Activated CD4-positive, alpha-beta T cell treated with anti-CD3 and anti-CD28 coated beads for 48 hours (primary cell): ENCODE measurements at places on chromosomes 13 and 19.

DNA sequence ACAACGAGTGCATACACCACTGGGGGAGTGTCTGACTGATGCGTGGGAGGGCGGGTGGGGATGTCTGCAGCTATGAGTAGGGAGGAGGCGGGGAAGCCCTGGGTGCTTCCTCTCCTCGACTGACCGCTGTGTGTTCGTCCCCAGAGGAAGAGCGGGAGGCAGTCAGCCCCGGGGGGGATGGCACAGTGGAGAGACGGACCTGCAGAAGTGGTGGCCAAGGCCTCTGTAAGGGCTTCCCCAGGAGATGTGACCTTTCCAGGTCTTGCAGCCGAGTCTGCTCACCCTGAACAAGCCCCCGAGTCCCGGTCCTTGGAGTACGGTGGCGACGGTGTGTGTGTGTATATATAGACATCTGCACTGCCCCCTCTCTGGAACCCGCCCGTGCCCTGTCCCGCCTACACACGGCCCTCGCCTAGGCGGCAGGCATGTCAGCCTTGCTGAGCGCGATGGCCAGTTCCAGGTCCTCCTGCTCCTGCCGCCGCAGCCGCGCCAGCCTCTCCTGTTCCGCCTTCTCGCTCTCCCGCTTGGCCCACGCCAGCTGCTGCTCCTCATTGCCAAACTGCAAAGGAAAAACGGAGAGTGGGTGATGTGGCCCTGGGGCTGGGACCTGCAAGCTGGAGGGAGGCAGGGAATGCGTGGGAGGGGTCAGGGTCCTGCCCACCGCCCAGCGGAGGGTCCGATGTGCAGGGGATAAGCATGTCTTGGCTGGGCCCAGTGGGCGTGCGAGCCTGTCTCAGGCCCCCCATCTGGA lies 30.8 kb downstream of the KLF2 start:
- no peak for DNase-seq

GRCh38 chr13:97205465-97205864 lies 16.7 kb upstream of the MBNL2 start:
- no peak for DNase-seq

DNA sequence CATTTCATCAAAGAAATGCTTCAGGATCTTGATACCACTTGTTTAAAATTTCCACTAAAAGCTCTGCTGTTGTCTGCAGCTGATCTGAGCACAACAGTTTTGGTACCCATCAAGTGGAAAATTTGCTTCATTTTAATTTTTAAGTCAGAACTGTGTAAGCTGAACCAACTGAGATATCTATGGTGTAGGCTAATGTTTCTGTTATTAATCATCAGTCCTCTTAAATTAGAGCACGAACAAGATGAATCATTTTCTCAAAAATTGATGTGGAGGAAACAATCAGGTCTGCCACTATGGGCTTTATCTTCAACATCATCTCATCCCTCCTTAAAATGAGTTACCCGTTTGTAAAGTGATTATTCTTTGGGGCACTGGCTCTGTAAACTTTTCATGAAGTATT lies 221.5 kb upstream of the NBEA start:
- no peak for DNase-seq

DNA sequence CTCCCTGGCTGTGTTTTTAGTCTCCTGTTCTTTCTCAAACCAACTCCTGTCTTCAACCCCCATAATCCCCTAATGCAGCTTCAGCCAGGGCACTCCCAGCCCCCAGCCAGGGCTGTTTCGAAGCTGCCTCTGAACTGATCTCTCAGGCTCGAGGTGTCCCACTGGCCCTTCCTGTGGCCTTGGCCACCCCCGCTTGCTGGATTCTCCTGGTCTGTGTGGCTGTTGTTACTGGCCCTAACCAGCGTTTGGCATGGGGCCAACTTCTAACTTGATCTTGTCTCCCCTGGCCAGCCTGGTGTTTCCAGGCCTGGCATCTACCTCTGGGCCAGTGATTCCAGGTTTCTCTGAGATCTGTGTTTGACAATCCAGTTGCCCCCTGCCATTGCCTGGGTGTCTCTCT lies 11.0 kb downstream of the XAB2 start:
- no peak for DNase-seq

- peak; percentile 71 for DNase-seq
These were observed 11.6 kb upstream of the RASA3 start for GRCh38 chr13:114143806-114144605.

- peak; percentile 19 for DNase-seq
These were observed 655 bp upstream of the S1PR5 start for GRCh38 chr19:10517760-10518443.

DNA sequence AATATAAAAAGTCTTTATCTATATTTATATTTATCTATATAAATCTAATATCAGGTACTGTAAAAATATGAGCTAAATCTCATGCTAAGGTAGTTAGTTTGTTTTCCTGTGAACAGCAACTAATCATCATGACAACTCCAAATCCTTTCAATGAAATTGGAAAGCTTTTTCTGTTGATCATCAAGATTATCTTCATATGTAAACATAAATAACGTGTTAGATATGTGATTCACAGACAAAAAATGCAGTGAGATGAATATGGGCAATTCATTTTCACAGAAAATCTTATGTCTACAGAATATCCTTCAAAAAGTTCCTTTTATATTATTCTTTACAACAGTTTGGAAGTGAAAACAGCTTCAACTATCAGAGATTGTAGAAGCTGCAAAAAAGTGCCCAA lies 41.7 kb upstream of the EEF1AKMT1 start:
- no peak for DNase-seq

GRCh38 chr13:77391475-77391874 lies 64.6 kb upstream of the MYCBP2 start:
- no peak for DNase-seq

DNA sequence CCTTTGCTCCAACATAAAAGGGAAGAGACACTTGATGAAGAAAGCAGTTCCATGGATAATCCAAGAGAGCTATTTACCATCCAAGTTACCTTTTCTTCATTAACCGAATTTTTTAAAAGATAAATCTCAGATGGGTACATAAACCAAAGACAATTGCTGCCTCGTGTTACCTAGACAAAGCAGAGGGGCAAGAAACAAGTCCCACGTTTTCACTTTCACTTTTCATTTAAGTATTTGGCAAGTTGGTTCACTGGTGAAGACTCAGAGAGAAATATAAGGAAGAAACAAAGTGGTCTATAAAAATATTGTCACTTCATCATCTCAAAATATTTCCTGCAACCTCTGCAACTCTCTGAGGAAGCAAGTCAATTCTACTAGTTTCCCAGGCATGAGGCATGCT lies 446.1 kb downstream of the FGF14 start:
- no peak for DNase-seq

DNA sequence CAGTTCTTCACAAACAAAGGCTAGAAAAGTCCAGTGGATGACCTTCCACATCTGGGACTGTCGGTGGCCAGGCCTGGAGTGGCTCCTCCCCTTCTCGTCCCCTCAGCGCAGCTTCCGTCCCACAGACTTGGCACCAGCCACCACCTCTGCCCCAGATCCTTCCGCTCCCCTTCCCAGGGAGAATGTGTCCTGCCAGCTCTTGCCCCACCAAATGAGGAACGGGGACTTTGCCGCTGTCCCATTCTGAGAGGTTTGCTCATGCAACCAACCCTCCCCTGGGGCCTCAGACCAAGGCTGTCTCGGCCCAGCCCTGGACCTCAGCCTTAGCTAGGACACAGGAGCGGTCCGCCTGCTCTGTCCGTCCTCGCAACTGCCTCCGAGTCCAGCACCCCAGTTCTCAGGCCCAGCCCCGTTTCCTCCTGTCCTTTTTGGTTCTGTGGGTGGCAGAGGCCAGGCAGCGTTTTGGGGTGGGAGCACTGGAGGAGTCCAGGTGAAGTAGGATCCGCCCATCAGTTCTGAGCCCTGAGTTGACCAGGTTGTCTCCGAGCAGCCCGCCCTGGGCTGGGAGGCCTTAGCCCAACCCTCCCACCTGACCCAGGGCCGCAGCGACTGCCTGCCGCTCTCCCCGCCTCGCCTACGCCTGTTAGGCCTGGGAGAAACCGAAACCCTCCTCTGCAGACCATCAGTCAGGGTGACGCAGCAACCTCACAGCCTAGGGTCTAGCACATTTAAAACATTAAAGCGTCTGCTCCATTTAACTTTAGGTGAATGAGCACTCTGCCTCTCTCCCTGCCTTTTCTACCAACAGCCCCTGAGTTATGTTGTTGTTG lies 284.3 kb downstream of the FOXO1 start:
- no peak for DNase-seq

- no peak for DNase-seq
These were observed 129.3 kb upstream of the SPACA7 start for GRCh38 chr13:112246731-112247470.

GRCh38 chr13:20953245-20953931 lies 50.8 kb upstream of the XPO4 start:
- DNase-seq = no peak

DNA sequence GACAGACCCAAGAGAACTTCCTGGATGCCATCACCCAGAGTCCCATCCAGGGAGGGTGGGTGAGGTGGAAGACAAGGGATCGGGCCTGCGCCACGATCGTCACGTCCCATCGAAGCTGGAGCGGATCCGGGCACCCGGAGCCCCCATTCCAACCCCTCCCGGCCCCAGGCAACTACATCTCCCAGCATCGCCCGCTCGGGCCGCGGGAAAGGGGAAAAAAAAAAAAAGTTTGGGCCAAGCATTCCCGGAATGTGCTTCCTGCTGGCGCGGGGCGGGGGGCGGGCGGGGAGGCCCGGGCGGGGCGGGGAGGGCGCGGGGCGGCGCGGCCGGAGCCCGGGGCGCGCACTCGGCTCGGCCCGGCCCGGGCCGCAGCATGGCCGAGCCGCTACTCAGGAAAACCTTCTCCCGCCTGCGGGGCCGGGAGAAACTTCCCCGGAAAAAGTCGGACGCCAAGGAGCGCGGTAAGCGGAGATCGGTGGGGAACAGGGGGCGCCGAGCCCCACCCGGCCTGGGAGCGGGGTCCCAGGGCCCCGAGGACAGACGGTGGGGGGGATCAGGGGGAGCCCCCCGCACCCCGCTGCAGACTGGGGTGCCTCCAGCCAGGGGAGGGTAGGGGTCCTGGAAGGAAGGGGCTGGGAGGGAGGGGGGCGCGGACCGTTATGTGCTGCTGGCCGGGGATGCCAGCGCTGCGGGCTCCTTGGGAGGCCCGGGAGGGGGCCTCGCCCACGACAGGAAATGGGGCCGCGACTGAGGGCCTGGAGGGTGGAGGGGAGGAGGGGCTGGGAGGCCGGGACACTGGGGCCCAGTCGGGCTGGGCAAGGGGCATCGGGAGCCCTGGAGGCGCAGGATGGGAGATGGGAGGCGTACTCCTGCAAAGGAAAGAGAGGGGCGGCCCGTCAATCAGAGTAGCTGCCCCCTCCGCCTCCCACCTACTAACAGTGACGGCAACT lies at the start of gene SYDE1:
TSS of gene SYDE1 (plus strand) at position 341 of the 950 bp plus-strand sequence. CDS start at position 374, 33 bp downstream.
- peak; percentile 61 for DNase-seq

DNA sequence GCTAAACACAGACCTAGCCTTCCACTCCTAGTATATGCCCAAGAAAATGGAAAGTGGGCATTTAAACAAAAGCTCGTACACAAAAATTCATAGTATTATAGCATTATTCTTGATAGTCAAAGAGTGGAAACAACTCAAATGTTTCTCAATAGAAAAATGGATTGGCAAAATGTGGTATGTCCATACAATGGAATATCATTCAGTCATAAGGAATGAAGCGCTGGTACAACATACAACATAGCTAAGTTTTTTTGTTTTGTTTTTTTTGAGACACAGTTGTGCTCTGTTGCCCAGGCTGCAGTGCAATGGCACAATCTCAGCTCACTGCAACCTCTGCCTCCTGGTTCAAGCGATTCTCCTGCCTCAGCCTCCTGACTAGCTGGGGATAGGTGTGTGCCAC lies 11.9 kb downstream of the ZNF558 start:
- DNase-seq = no peak

GRCh38 chr19:2982561-2982960 lies 5.2 kb downstream of the TLE6 start:
- DNase-seq = no peak

GRCh38 chr19:36482876-36483275 lies 6.5 kb downstream of the ZNF566 start:
- DNase-seq = no peak

DNA sequence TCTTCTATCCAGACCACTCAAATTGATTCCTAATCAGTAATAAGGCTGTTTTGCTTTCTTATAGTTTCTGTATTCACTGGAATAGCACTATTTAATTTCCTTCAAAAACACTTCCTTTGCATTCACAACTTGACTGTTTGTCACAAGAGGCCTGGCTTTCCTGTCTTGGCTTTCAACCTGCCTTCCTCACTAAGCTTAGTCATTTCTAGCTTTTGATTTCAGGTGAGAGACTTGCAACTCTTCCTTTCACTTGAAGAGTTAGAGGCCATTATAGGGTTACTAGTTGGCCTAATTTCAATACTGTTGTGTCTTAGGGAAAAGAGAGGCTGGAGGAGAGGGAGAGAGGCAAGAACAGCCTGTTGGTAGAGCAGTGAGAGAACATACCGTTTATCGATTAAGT lies 47.0 kb downstream of the SACS start:
- DNase-seq = no peak

DNA sequence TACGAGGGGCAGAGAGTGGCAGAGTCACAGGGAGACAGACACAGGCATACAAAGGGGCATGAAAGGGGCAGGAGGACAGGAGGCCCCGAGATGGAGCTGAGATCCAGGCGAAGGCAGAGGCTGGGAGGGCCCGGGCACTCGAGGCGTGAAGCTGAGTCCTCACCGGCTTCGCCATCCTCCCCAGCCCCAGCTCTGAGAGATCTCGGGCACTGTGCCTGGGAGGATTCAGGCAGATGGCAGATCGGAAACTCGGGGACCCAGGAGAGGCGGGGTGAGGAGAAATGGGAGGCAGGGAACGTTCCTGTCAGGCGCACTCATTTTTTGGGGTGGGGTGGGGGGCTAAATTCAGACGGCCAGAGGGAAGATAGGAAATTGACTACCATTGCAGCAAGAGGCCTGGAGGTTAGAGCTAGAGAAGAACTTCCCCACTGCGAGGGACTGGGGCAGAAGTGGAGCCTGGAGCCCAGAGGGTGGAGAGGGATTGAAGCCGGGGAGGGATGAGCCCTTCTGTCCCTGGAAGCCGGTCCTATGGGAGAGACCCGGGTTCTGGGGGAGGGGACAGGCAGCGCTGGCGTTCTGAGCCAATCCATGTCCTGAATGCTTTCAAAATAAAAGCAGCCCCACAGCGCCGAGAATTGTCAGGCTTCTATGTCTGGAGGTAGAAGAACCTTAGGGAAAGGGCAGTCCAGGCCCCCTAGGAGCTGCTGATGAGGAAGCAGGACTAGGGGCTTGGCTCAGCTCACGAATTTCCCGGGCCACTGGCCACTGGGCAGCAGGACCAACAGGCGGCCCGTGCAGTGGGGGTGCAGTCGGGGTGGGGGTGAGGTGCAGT lies 12.6 kb downstream of the LRRC4B start:
- DNase-seq = no peak
